A549 treated with Hydrocortisone at 1 μM for 4 hours (cell line): ENCODE measurements at places on chromosomes 5 and 9. TPM values are rescaled to one million over a fixed set of nuclear protein-coding genes. Genes with fewer than 3 reads are reported as not detected.

Gene ANKRD20A1
- 0.51 to 1.9 TPM (median 1.3 TPM) in 5 replicates for total RNA-seq

Gene IFNA5
- not detected in 5 replicates for total RNA-seq

Gene ZNF782
- total RNA-seq: 1.1 to 2.5 TPM (median 2.1 TPM) in 5 replicates

Gene PDLIM7
- 68.0 to 88.6 TPM (median 79.2 TPM) in 5 replicates for total RNA-seq

Gene PCDHA12
- total RNA-seq: 2.7 to 3.6 TPM (median 2.8 TPM) in 5 replicates

Gene MSX2
- total RNA-seq: 3.1 to 5.0 TPM (median 4.3 TPM) in 5 replicates

Gene SLC4A9
- total RNA-seq: 0.02 TPM in 1 of 5 replicates, not detected in the others

Gene KCNMB1
- total RNA-seq: 0.01 TPM in 1 of 5 replicates, not detected in the others

Gene DIMT1
- 38.3 to 49.3 TPM (median 38.7 TPM) in 5 replicates for total RNA-seq

Gene PCSK1
- 0.16 to 0.51 TPM (median 0.22 TPM) in 5 replicates for total RNA-seq

Gene RGS3
- total RNA-seq: 16.4 to 19.5 TPM (median 17.1 TPM) in 5 replicates

Gene SH3GL2
- total RNA-seq: 0.05 to 0.14 TPM (median 0.11 TPM) in 5 replicates

Gene FGF10
- total RNA-seq: not detected in 5 replicates

Gene CAMK2A
- 0.59 to 0.90 TPM (median 0.80 TPM) in 5 replicates for total RNA-seq

Gene CMBL
- total RNA-seq: 19.7 to 23.9 TPM (median 21.1 TPM) in 5 replicates

Gene BRD3OS
- total RNA-seq: 15.3 to 19.2 TPM (median 17.0 TPM) in 5 replicates

Gene DBH
- not detected in 5 replicates for total RNA-seq

Gene IFNA2
- total RNA-seq: not detected in 5 replicates

Gene ANKRD18A
- 8.1 to 12.4 TPM (median 9.1 TPM) in 5 replicates for total RNA-seq

Gene SPINK5
- not detected in 5 replicates for total RNA-seq

Gene SPOCK1
- 9.7 to 26.0 TPM (median 17.6 TPM) in 5 replicates for total RNA-seq

Gene SLC6A3
- 0.62 to 0.97 TPM (median 0.75 TPM) in 5 replicates for total RNA-seq

Gene INSL6
- not detected in 5 replicates for total RNA-seq

Gene ANKRD34B
- 0.03 to 0.17 TPM (median 0.06 TPM) in 3 of 5 replicates, not detected in the others for total RNA-seq

Gene C1QTNF2
- total RNA-seq: 0.06 to 0.12 TPM (median 0.08 TPM) in 5 replicates

Gene ACSL6
- total RNA-seq: 0.05 to 0.22 TPM (median 0.07 TPM) in 5 replicates

Gene FLT4
- 3.6 to 4.4 TPM (median 4.0 TPM) in 5 replicates for total RNA-seq

Gene GCNT4
- total RNA-seq: 0.16 to 0.38 TPM (median 0.29 TPM) in 5 replicates

Gene RFX3
- 1.1 to 1.8 TPM (median 1.5 TPM) in 5 replicates for total RNA-seq

Gene C5orf22
- 10.8 to 16.8 TPM (median 12.9 TPM) in 5 replicates for total RNA-seq

Gene GPRIN1
- 7.3 to 9.6 TPM (median 9.1 TPM) in 5 replicates for total RNA-seq

Gene ENTPD2
- 3.3 to 4.5 TPM (median 3.5 TPM) in 5 replicates for total RNA-seq

Gene TNC
- 0.42 to 1.8 TPM (median 0.87 TPM) in 5 replicates for total RNA-seq

Gene NRG2
- total RNA-seq: 1.4 to 2.2 TPM (median 1.8 TPM) in 5 replicates

Gene RANBP17
- 1.9 to 2.7 TPM (median 2.2 TPM) in 5 replicates for total RNA-seq

Gene ALAD
- 12.8 to 17.9 TPM (median 14.5 TPM) in 5 replicates for total RNA-seq

Gene THBS4
- 0.03 to 0.23 TPM (median 0.14 TPM) in 5 replicates for total RNA-seq

Gene CCDC187
- 0.02 to 0.03 TPM in 2 of 5 replicates, not detected in the others for total RNA-seq

Gene IFNA17
- not detected in 5 replicates for total RNA-seq

Gene HACD4
- 0.85 to 1.2 TPM (median 1.0 TPM) in 5 replicates for total RNA-seq

Gene TMEM252
- not detected in 5 replicates for total RNA-seq

Gene MAMDC4
- total RNA-seq: 2.6 to 4.2 TPM (median 4.0 TPM) in 5 replicates

Gene CARTPT
- total RNA-seq: not detected in 5 replicates

Gene FBXL7
- total RNA-seq: 1.2 to 1.6 TPM (median 1.4 TPM) in 5 replicates

Gene SUSD3
- 0.31 to 1.0 TPM (median 1.0 TPM) in 5 replicates for total RNA-seq

Gene ARID3C
- total RNA-seq: 0.21 to 0.25 TPM (median 0.22 TPM) in 5 replicates

Gene HTR4
- not detected in 5 replicates for total RNA-seq

Gene OMD
- not detected in 5 replicates for total RNA-seq

Gene CTNND2
- not detected in 5 replicates for total RNA-seq

Gene DAP
- total RNA-seq: 56.6 to 61.4 TPM (median 60.1 TPM) in 5 replicates

Gene RASGEF1C
- total RNA-seq: 0.08 to 0.20 TPM (median 0.11 TPM) in 5 replicates

Gene IFNB1
- total RNA-seq: not detected in 5 replicates

Gene ARHGEF28
- 10.6 to 13.3 TPM (median 10.9 TPM) in 5 replicates for total RNA-seq

Gene PCDHGC4
- total RNA-seq: not detected in 5 replicates

Gene CD14
- total RNA-seq: 3.3 to 4.5 TPM (median 4.1 TPM) in 5 replicates

Gene LVRN
- total RNA-seq: 0.05 to 0.07 TPM (median 0.06 TPM) in 3 of 5 replicates, not detected in the others
